ENCODE measurements at places on chromosomes 11 and 22.

DNA sequence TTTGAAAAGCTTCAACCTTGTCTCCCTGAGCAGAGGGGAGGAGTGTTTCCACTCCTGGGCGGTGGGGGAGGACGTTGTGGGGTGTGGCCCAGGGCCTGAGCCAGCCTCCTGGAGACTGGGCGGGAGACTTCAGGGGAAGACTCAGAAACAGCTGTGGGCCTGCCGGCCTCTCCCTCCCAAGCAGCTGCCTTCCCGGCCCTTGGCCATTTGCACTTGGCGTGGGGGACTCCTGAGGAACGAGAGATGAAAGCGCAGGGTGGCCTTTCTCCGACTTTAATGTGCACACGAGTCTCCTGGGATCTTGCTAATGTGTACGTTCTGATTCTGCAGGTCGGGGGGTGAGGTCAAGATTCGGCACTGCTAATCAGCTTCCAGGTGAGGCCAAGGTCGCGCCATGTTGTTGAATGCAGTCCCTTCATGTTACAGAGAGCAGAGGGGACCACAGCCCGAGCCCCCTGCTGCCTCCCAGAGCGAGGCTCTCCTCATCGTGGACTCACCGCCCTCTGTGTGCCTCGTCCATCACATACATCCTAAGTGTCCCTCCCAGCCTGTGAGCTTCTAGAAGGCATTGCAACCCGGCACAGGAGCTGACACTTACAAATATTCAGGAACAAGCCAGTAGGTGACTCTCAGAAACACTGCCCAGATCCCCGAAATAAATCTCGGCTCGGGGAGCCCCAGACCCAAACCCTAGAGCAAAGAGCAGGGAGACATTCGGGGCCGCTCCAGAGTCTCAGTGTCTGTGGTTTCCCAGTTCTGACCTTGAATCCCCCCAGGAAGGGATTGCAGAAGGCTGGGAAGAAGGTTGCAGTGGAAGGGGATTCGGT lies 7.7 kb downstream of the LIF start:
- no peak for DNase-seq

GRCh38 chr11:119324189-119324588 lies 7.3 kb upstream of the MCAM start:
- DNase-seq = no peak

- DNase-seq = no peak
Measured at GRCh38 chr22:17300926-17301325, 68.3 kb upstream of the CECR2 start.

DNA sequence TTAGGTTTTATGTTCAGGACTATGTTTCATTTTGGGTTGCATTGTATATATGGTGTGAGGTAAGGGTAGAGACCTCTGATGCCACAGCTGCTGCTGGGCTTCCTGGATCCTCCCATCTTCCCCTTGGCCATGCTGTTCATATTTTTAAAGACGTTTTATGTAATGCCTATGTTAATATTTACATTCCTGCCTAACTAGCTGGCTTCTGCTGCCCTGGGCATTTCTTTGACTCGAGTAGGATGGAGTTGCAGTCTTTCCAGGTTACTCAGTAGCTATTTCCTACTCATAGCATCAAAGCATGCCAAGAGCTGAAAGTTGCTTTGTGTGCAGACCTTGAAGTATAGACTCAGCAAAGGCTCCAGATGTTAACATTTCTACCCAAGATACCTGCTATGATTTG lies 220.5 kb upstream of the CADM1 start:
- DNase-seq = no peak

- no peak for DNase-seq
Measured at GRCh38 chr11:43681401-43681942, 934 bp downstream of the HSD17B12 start.

DNA sequence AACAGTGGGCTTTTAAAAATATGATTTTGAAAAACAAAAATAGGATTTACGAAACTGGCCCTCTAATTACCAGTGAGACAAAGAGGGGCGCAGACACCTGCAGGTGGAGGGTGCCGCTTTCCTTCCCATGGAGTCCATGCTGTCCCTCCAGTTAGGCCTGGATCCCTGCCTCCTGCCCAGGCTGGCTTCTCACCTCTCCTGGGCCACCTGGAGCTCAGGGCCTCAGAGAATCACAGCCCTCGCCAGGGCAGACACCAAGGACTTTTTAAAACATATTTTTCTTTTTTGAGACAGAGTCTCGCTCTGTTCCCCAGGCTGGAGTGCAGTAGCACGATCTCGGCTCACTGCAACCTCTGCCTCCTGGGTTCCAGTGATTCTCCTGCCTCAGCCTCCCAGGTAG lies 1437.2 kb downstream of the TBC1D22A start:
- no peak for DNase-seq

GRCh38 chr11:22317656-22318055 lies 20.5 kb upstream of the SLC17A6 start:
- no peak for DNase-seq
